Kasumi-1 (cell line): ENCODE measurements at places on chromosomes 4 and X.

DNA sequence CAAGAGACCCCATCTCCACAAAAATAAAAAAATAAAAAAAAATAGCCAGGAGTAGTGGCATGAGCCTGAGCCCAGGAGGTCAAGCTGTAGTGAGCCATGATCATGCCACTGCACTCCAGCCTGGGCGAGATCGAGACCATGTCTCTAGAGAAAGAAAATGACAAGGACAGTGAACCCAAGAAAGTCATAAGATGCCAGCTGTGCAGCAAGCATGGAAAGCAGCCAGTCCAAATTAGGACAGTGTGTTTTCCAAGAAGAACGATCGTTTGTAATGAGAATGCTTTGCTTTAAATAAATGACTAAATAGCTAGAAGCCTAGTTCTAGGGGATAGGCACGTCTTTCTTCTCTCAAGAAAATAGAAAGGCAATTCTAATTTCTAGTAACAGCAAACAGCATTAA, 58.4 kb upstream of the MSANTD1 start:
- DNase-seq = no peak

- peak; percentile 61 for DNase-seq
Measured at GRCh38 chrX:19334945-19335626, 8.6 kb upstream of the PDHA1 start.

GRCh38 chrX:124113621-124114600, 152.4 kb downstream of the STAG2 start:
- DNase-seq = no peak

GRCh38 chr4:53907772-53908171, 156.6 kb downstream of the CHIC2 start:
- DNase-seq = no peak

DNA sequence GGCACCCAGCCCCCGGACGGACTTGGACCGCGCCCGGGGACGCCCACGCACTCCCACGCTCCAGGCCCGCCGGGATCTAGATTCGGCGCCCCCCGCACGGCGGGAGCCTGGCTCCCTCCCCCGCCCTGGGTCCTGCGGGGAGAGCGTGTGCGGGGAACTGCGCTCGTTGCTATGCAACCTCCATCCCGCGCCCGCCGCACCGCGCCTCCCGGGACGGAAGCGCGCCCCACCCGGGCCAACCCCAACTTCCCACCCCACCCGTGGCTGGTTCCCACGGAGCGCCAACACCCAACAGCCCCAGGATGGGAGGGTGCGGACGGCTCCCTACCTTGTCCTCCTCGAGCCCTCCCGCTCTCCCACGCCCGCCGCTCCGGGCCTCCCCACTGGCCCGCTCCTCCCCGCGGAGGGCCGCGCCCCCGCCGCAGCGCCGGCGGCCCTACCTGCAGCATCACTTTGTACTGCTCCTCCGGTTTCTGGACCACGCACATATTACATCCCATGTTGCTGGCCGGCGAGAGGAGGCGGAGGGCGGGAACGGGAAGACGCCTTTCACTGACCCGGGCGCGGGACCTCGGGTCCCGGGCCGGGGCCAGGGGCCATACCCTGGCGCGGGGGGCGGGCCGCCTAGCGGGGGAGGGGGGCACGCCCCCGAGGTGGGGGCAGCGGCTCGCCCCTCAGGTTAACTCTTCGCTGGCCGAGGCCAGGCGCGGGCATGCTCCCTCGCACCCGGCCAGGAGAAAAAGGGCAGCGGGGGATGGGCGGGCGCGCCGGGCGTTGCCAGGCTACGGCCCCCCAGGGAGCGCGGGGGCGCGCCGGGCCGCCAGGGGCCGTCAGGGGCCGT, at the start of gene PDZD4:
Gene PDZD4, minus strand, starts transcription at position 746 of the 841 bp plus-strand sequence. Its CDS starts 246 bp downstream, at position 500.
- no peak for DNase-seq

GRCh38 chr4:189974056-189974455, 33.4 kb downstream of the FRG1 start:
- no peak for DNase-seq

- no peak for DNase-seq
Measured at GRCh38 chr4:44961001-44961755, 234.8 kb upstream of the GNPDA2 start.

- DNase-seq = no peak
Measured at GRCh38 chr4:118939169-118939783, 50.6 kb downstream of the SYNPO2 start.

GRCh38 chrX:15841853-15842516, 12.6 kb downstream of the AP1S2 start:
- DNase-seq = no peak

DNA sequence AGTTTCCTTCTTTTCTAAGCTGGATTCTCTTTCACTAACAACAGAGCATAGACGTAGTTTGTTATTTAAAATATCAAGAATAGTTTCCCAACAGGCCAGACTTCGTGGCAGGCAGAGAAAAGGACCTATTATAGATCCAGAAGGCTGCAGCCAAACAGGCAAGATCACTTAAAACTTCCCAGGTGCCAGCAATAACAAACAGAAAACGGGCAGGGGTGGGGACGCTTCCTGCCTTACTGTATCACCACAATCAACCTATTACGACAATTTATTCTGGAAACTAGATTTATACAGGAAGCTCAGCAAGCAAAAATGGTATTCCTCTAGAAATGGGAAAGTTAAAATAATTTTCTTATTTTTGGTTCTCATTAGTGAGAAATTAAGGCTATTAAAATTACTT, 22.1 kb downstream of the RWDD4 start:
- DNase-seq = no peak

- DNase-seq = no peak
Measured at GRCh38 chrX:20727447-20727846, 460.7 kb upstream of the RPS6KA3 start.

DNA sequence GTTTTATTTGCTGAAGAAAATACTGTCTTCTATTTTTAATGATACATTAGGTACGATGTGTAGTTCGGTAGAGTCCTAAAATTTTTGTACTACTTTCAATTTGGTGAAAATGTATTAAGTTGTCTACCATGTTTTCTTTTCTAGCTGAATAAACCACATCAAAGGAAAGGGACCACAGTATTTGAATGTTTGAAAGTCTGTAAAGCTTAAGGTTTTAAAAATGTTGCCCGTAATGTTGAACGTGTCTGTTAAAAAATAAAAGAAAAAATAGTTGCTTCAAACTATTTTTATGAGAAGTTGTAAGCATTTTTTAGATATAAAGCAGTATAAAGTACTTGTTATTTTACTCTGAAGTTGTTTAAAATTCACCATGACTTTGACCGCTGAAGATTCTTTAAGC, 3.2 kb downstream of the CDKN2AIP start:
- DNase-seq = no peak

- no peak for DNase-seq
Measured at GRCh38 chr4:124181039-124181438, 531.5 kb downstream of the ANKRD50 start.

DNA sequence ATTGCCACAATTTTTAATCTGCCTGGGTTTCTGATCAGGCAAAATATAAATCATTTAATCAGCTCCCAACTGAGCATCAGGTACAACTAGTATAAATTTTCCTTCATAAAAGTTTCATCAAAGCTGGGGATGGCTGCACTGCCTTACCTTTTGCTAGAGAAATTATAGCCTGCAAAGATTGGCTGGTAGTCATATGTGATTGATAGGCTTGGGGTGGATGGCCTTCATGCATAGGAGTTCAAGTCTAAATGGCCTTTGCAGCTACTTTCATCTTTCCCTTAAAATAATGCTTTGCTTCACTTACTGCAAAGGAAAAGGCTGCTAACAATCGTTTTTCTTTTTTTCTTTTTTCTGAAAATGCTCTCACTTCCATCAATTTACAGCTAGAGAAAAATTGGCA, 739.7 kb downstream of the CENPC start:
- no peak for DNase-seq

GRCh38 chrX:28273736-28274135, 292.5 kb upstream of the DCAF8L1 start:
- no peak for DNase-seq

DNA sequence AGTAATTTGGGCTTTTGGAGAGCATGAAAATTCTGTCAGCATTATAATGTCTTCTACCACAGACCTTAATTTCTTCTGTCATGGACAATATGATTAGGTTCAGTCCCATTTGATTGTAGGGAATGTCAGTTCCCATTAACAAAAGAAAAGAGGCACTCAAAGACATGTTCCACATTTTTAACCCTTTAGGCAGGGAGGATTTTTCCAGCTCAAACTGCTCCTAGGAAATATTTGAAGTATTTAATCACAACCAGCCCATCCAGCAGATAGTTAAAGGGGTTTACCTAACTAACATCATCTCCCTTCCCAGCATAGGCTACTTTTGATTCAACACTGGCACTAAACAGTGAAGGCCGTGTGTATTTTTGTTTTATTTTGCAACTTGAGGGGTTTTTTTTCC, 256.0 kb downstream of the DHX15 start:
- no peak for DNase-seq

GRCh38 chr4:147327322-147327721, 153.6 kb upstream of the EDNRA start:
- no peak for DNase-seq

DNA sequence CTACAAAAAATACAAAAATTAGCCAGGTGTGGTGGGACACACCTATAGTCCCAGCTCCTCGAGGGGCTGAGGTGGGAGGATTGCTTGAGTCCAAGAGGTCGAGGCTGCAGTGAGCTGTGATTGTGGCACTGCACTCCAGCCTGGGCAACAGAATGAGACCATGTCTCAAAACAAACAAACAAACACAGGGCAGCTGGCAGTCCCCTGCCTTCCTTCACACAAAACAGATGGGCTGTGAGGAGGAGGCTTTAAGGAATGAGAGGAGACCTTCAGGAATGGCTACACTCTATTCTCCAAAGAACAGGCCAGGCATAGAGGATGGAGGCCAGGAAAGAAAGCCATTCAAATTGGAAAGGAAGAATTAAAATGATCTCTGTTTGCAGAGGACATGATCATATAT, 65.6 kb upstream of the MAML3 start:
- DNase-seq = no peak

DNA sequence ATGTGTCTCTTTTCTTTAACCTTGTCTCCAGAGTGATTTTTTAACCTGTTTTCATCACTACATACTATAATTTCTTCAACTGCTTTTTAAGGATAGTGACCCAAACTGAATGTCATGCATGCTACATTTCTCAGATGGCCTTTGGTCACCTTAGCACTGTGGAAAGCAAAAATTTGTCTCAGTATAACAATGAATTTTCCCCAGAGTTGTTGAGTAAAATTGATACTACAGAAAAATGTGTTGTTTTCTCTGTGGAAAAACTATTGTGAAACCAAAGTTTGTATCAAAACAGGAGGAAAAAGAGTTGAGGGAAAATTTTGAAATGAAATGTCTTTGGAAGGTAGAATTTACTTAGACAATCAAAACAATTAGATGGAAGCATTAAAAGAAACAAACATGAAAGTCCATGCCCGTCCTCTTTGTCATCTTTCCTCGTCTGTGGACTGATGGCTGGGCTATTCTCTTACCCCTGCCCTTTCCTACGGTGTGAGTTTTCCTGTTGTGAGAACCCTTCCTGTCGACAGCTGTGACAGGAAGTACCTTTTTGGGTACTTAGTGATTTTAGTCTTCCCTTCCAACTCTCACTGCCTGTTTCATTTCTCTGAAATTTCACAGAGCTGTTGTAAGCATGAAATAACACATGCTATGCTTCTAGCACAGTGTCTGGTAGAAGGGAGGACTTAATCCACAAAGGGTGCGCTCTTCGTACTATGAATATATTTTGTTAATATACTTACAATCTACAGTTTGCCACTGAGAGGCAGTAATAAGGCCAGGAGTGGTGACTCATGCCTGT, 50.8 kb downstream of the LRP2BP start:
- no peak for DNase-seq
